A549 treated with dexamethasone at 1 μM for 4 hours (cell line): ENCODE measurements at places on chromosomes 16 and 17. TPM values are rescaled to one million over a fixed set of nuclear protein-coding genes. Genes with fewer than 3 reads are reported as not detected.

NEUROD2 gene
- total RNA-seq = not detected in 5 replicates

ABCA9 gene
- total RNA-seq = 0.01 to 0.02 TPM in 2 of 5 replicates, not detected in the others

KLHL10 gene
- 0.06 to 0.11 TPM (median 0.09 TPM) in 4 of 5 replicates, not detected in the other for total RNA-seq

OR1F1 gene
- total RNA-seq = 0.26 to 0.56 TPM (median 0.42 TPM) in 5 replicates

NR1D1 gene
- total RNA-seq = 7.3 to 10.7 TPM (median 10.4 TPM) in 5 replicates

SLC47A1 gene
- 20.1 to 23.7 TPM (median 22.6 TPM) in 5 replicates for total RNA-seq

NPIPA3 gene
- 0.35 to 1.9 TPM (median 1.0 TPM) in 5 replicates for total RNA-seq

SPATA22 gene
- not detected in 5 replicates for total RNA-seq

SREBF1 gene
- total RNA-seq = 57.2 to 81.2 TPM (median 75.6 TPM) in 5 replicates

PDIA2 gene
- 0.17 to 0.37 TPM (median 0.30 TPM) in 5 replicates for total RNA-seq

GRIN2C gene
- 0.06 to 0.40 TPM (median 0.18 TPM) in 5 replicates for total RNA-seq

ARL5C gene
- not detected in 5 replicates for total RNA-seq

MRM1 gene
- total RNA-seq = 10.2 to 15.6 TPM (median 14.8 TPM) in 5 replicates

PFN1 gene
- 2,234 to 3,252 TPM (median 3,174 TPM) in 5 replicates for total RNA-seq

CBX4 gene
- total RNA-seq = 27.3 to 42.4 TPM (median 38.9 TPM) in 5 replicates

OR3A3 gene
- total RNA-seq = not detected in 5 replicates

ACSM2A gene
- not detected in 5 replicates for total RNA-seq

C1QTNF1 gene
- total RNA-seq = 55.7 to 66.1 TPM (median 59.8 TPM) in 5 replicates

RTN4RL1 gene
- 14.3 to 25.4 TPM (median 21.8 TPM) in 5 replicates for total RNA-seq

SARM1 gene
- 3.7 to 6.7 TPM (median 5.4 TPM) in 5 replicates for total RNA-seq

ESRP2 gene
- 0.06 to 0.11 TPM (median 0.08 TPM) in 4 of 5 replicates, not detected in the other for total RNA-seq

MT1E gene
- not detected in 5 replicates for total RNA-seq

KRT23 gene
- total RNA-seq = 0.07 to 0.18 TPM (median 0.08 TPM) in 5 replicates

SMIM36 gene
- total RNA-seq = not detected in 5 replicates

SLFN12 gene
- 0.06 TPM in 1 of 5 replicates, not detected in the others for total RNA-seq

CD300A gene
- 0.05 TPM in 1 of 5 replicates, not detected in the others for total RNA-seq

ODAD4 gene
- total RNA-seq = 1.1 to 2.1 TPM (median 1.4 TPM) in 5 replicates

CFAP97D1 gene
- total RNA-seq = 0.06 to 0.10 TPM (median 0.07 TPM) in 5 replicates

SEPTIN12 gene
- not detected in 5 replicates for total RNA-seq

TPSG1 gene
- total RNA-seq = 0.08 to 0.09 TPM in 2 of 5 replicates, not detected in the others

GNG13 gene
- total RNA-seq = not detected in 5 replicates

TMEM95 gene
- not detected in 5 replicates for total RNA-seq

NOTUM gene
- total RNA-seq = 0.20 to 0.44 TPM (median 0.31 TPM) in 5 replicates

KRTAP1-1 gene
- not detected in 5 replicates for total RNA-seq

KRTAP9-4 gene
- total RNA-seq = not detected in 5 replicates

EFNB3 gene
- total RNA-seq = 0.99 to 1.5 TPM (median 1.3 TPM) in 5 replicates

CIITA gene
- total RNA-seq = 0.03 to 0.09 TPM (median 0.06 TPM) in 5 replicates

IGSF6 gene
- not detected in 5 replicates for total RNA-seq

SMIM22 gene
- total RNA-seq = not detected in 5 replicates

HOXB2 gene
- 0.33 to 0.46 TPM (median 0.34 TPM) in 5 replicates for total RNA-seq

TUBG2 gene
- total RNA-seq = 14.0 to 23.3 TPM (median 20.5 TPM) in 5 replicates

RRAD gene
- 64.4 to 86.4 TPM (median 77.1 TPM) in 5 replicates for total RNA-seq

PLXDC1 gene
- 0.07 to 0.32 TPM (median 0.18 TPM) in 5 replicates for total RNA-seq

P2RX5 gene
- total RNA-seq = 16.9 to 25.6 TPM (median 24.9 TPM) in 5 replicates

PLK1 gene
- total RNA-seq = 148 to 173 TPM (median 166 TPM) in 5 replicates

C16orf86 gene
- total RNA-seq = 0.06 to 0.14 TPM (median 0.10 TPM) in 3 of 5 replicates, not detected in the others

MYH13 gene
- total RNA-seq = 0.01 TPM in 2 of 5 replicates, not detected in the others

HBA1 gene
- 0.99 to 2.3 TPM (median 2.0 TPM) in 5 replicates for total RNA-seq

QRICH2 gene
- total RNA-seq = 0.56 to 1.4 TPM (median 0.84 TPM) in 5 replicates

PCGF2 gene
- 27.1 to 65.8 TPM (median 62.0 TPM) in 5 replicates for total RNA-seq

ITGAE gene
- 70.0 to 94.6 TPM (median 73.3 TPM) in 5 replicates for total RNA-seq

CFAP52 gene
- total RNA-seq = 0.10 to 0.13 TPM in 2 of 5 replicates, not detected in the others

TOM1L1 gene
- 34.2 to 39.7 TPM (median 38.4 TPM) in 5 replicates for total RNA-seq

SLFN14 gene
- total RNA-seq = not detected in 5 replicates

FOXL1 gene
- total RNA-seq = 1.4 to 2.2 TPM (median 2.0 TPM) in 5 replicates

NLGN2 gene
- 11.3 to 19.7 TPM (median 17.9 TPM) in 5 replicates for total RNA-seq

LHX1 gene
- total RNA-seq = 0.88 to 1.5 TPM (median 1.0 TPM) in 5 replicates

MRPS34 gene
- total RNA-seq = 169 to 265 TPM (median 236 TPM) in 5 replicates

PDILT gene
- total RNA-seq = not detected in 5 replicates
